Neural crest cell (in vitro differentiated cells): ENCODE measurements at places on chromosomes 7 and 10. TPM values are rescaled to one million over a fixed set of nuclear protein-coding genes. Genes with fewer than 3 reads are reported as not detected.

GALNT17 gene
- total RNA-seq = 10.4 and 11.0 TPM in 2 replicates

DNA sequence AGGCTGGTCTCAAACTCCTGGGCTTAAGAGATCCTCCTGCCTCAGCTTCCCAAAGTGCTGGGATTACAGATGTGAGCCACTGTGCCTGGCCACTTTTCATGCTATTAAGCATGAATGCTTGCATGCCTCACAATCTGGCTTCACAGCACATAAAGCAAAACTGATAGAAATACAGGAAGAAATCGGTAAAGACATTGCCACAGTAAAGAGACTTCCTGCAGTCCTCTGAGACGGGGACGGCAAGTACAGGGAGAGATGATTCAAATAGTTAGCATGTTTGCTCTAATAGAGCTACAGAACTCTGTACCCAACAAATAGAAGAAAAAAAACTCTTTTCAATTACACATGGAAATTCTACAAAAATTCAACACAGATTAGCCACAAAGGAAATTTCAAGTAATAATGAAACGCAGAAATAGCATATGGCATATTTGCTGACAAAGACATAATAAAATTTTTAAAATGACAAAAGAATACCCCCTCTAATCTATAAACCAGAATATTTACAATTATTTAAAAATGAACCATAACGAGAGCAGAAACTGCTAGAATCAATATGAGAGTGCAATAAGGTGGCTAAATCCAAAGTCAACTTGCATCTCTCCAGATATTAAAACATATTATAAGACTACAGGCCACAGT is 32.3 kb downstream of the CARD11 start:
- no peak for DNase-seq

DNA sequence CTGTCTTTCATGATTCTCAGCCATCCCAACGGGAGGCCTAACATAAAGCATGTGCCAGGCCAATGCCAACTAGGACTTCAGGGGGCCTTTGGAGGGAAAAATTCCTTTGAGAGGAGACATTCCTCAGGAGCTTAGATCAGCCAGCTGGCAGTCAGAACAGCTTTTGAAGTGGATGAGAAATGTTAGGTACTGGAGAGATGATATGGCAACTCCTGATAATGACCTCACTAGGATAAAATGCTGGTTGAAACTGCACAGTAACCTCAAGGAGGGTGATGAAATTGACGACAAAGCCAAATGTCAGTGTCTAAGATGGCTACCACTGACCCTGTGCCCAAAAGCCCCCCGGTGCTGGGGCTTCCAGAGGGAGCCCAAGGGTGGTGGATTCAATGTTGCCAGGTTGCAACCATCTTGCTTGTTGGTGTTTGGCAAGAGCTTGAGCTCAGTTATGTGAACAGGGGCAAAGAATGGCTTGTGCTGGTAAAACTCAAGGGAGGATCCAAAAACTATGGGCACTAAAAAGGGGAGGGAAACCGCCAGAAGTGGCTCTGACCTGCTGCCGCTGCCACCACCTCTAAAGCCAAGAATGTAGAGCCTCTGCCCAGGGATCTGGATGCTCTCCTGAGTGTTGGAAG is 121.2 kb downstream of the UBE2H start:
- no peak for DNase-seq

- no peak for DNase-seq
These were observed 286 bp downstream of the SP8 start for GRCh38 chr7:20786421-20786778.

DNA sequence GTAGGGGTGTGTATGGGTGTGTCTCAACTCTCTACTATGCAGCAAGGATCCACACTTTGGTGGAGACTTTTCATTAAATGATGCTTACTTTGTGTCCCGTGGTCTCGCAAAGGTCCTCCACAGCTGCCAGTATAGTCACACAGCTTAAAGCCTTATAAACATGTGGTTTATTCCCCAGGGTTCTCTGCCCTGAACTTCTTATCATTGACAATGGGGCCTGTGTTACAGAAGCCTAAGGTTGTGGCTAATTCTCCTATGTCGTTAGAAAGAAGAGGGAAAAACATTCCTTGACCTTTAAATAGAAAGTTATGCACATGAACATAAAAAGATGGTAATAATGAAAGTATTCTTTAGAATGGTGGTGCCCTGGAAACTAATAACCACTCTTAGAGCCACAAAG is 201.4 kb downstream of the INHBA start:
- DNase-seq = no peak

DNA sequence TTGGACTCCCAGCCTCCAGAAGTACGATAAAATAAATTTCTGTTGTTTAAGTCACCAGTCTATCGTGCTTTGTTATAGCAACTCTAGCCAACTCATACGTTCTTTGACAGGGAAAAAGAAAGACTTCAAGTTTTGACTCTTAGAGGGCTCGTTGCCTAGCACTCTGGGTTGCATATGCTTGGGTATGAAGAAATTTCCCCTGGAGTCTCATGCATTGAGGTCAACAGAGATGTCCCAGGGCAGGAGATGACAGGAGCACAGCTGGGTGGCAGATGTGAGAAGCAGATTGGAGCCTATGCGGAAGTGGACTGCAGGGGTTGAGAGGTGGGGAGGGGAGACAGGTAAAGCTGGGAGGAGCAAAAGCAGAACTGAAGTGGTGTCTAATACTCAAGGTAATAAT is 63.3 kb upstream of the JAZF1 start:
- DNase-seq = no peak

TSPAN12 gene
- total RNA-seq = 15.7 and 18.2 TPM in 2 replicates

GJC3 gene
- total RNA-seq = 0.28 and 0.45 TPM in 2 replicates

DNA sequence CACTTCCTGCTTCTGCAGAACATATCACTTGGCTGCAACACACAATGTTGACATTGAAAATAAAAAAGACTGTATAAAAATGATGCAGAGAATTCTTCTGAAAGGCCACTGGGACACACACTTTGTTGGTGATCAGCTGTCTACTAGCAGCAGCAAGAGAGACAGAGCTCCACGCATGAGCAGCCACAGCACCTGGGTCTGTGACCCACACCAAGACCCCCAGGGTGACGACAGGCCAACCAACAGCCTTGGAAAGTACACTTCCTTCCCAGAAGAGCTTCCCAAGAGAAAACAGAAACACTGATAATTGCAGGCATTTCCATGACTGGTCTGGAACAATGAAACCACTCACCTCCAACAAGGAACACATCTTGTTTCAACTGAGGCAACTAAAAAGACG is 239.0 kb downstream of the DIP2C start:
- DNase-seq = no peak

IGFBP3 gene
- total RNA-seq = 35.2 and 40.2 TPM in 2 replicates

GRCh38 chr10:11896549-11897200 is 73.5 kb downstream of the PROSER2 start:
- DNase-seq = no peak

GRCh38 chr7:11458736-11459483 is 373.1 kb downstream of the THSD7A start:
- DNase-seq = no peak

DNA sequence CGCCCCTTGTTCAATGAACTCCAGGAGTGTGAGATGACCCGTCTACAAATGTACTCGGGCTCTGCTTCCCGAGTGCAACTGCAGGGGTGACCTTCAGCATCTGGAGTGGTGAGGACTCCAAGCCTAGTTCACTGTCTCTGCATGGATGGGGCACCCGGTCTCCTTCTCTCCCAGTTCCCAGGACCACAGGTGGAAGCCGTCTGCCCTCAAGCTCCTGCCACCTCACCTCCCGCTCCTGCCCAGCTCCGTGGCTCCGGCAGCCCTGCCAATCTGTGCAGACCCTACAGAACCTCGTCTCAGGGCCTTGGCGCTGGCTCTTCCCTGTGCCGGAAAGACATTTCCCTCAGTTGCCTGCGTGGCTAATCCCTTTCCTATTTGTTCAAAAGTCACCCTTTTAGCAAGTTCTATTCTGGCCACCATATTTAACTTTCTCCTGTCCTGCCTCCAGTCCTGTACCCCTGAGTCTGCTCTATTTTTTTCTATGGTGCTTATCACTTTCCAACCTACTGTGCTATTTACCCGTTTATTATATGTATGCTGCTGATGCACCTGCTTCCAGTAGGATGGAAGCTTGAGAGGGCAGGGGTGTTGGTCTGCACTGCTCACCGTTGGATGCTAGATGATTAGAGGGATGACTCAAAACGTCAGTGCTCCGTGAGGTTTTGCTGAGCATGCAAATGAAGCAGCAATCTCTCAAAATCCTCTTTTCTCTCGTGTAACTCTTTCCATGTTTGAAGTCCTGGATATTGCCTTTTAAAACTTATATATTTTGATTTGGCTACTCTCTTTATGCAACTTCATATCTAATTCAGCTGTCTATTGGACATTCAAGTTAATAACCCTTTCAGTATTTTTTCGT is 641.4 kb downstream of the ACTR3B start:
- DNase-seq = no peak

- no peak for DNase-seq
These were observed 1.5 kb upstream of the HTR7 start for GRCh38 chr10:90859321-90859751.

DNA sequence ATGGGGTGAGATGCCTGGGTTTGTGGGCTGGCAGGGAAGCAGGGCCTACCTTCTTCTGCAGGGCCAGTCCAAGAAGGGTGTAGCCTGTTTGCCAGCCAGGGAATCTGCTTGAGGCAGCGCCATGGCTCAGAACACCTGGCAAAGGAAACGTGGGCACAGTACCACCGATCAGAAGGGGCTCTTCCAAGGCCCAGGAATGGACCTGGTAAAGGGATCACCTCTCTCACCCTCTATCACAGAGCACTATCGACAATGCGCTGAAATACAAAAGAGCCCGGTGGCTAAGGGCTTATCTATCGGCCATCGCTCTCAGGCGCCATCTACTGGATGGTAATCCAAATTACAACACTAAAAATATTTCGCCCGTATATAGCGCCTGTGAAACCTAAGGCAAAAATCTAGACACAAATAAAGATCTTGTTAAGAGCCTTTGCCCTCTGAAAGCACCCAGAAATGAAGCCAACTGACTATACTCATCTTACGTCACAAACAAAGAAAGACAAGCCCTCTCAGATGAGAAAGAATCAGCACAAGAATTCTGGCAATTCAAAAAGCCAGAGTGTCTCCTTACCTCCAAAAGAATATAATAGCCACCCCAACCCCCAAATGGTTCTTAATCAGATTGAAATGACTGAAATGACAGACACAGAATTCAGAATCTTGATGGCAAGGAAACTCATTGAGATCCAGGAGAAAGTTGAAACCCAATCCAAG is 217.8 kb upstream of the HPS1 start:
- no peak for DNase-seq

PRSS1 gene
- not detected in 2 replicates for total RNA-seq

NFE2L3 gene
- total RNA-seq = 2.4 and 3.5 TPM in 2 replicates

GRCh38 chr7:23710000-23710399 is at the start of gene STK31:
Gene STK31, plus strand, starts transcription at chr7:23710219. Its CDS starts 67 bp downstream, at chr7:23710286.
- no peak for DNase-seq

DNA sequence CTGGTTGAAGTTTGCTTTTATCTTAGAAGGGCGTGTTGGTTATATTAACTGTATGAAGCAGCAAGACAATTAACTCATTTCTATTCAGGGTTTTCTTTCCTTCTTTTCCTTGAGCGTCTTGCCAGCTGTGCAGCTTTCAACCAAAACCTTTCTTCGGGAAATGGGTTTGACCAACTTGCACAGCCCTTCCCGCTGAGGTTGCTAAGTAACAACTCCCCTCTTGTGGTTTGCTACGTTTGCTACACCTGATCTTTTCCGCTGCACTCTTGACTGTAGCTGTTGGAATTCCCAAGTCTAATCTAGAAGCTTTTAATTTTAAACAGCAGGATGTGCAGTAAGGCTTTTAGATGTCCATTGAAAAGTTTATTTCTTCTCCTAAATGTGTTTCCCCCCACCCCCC is 116.9 kb downstream of the CDCA7L start:
- DNase-seq = no peak

GIMAP5 gene
- 0.19 TPM in 1 of 2 replicates, not detected in the other for total RNA-seq

GPR37 gene
- 4.9 and 6.0 TPM in 2 replicates for total RNA-seq

GRCh38 chr10:53003094-53003493 is 230.5 kb upstream of the MBL2 start:
- DNase-seq = no peak

GRCh38 chr10:88388324-88388723 is 194.8 kb downstream of the RNLS start:
- no peak for DNase-seq

DNA sequence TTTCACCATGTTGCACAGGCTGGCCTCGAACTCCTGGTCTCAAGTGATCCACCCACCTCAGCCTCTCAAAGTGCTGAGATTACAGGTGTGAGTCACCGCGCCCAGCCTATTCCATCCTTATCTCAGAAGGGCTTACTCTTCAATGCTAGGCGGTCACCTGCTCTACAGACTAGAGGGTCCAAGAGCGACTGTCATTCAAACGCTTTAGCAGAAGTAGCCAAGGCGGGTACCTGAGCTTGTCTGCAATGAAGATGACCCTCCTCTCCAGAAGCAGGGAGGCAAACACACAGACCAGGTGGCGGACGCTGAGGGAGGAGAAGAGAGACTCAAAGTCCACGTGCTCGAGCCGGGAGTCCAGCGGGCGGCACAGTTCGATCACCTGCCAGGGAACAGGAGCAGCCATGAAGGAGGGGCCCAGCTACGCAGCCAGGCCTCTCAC is 65.1 kb upstream of the MKRN1 start:
- DNase-seq = no peak

GRCh38 chr10:89032141-89032891 is 41.7 kb downstream of the FAS start:
- DNase-seq = no peak

GRCh38 chr10:111093741-111094380 is 17.0 kb downstream of the ADRA2A start:
- DNase-seq = no peak

DNA sequence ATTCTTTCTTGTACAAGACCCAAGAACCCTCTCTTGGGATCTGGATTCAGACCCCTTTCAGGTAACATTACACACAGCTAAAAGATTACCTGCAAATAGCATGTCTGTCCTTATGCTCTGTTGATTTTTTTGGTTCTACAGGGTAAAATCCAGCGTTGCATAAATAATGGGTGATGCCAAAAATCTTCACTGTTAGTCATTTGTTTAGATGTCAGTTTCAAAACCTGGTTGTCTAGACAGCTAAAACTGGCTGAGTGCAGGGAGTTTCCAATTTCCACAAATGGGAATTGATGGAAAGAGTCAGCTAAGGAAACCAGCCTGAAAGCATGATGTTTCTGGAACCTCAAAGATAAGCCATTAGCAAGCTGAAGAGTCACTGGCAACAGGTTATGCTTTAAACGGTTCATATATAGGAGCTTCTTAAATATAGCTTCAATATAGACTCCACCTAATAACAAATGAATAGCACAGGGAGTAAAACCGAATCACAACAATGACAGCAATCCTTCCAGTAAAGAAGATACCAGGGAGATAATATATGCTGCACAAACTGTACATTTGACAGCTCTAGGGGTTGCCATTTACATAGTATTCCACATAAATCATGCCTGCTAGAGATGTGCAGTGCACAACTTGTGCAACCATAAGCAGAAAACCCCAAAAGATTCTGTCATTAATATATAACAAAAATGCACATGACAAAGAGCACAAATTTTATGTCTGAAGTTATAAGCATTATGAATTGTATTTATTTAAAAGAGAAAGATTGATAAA is 20.4 kb downstream of the CCDC71L start:
- DNase-seq = no peak
